Activated CD4-positive, alpha-beta T cell treated with anti-CD3 and anti-CD28 coated beads for 4 hours (primary cell): ENCODE measurements at places on chromosomes 11 and 22.

DNA sequence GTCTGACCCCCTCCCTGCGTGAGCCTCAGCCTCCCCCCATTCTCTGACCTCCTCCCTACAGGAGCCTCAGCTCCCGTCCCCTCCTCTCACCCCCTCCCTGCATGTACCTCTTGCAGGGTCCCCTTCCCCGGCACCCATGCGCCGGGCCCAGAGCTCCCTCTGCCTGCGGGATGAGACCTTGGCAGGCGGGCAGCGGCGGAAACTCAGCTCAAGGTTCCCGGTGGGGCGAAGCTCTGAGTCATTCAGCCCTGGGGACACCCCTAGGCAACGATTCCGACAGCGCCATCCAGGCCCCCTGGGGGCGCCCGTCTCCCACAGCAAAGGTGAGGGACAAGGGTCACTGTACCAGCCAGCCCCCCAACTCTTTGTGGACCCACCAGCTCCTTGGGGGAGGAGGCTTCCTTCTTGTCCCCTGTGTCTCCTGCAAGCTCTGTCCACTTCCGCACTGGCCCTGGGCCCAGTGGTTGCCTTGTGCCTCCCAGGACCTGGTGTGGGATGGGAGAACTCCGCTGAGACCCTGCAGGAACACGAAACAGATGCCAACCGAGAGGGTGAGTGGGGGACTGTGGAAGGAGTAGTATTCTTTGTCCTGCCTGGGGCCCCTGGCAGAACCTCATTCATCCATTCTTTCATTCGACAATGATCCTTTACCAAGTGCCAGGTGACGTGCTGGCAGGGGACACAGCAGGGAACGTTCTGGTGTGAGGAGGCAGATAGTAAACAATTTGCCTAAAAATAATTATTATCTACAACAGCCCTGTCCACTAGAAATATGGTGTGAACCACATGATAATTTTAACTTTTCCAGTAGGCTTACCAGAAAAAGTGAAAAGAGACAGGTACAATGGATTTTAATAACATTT, 3.7 kb upstream of the RPS6KA4 start:
- peak; percentile 37 for DNase-seq

DNA sequence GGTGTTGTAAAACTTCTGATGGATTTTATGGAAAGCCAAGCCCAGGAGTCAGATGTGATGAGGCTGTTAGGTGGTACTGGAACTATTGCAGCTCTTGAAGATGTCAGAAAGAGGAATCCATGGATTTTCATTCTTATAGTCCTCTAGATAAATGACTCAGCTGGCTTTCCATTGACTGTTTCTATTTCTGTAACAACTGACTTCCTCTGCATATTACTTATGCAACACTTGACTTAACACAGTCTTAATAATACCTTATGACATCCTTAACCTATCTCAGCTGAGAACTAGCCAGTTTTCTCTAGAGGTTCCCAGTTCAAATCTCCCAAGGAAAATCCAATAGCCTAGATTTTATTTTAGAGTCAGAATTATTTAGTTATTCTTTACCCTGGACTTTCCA, 263.8 kb downstream of the LUZP2 start:
- DNase-seq: no peak

GRCh38 chr11:61127991-61128390, 25.7 kb downstream of the CD5 start:
- DNase-seq: no peak

DNA sequence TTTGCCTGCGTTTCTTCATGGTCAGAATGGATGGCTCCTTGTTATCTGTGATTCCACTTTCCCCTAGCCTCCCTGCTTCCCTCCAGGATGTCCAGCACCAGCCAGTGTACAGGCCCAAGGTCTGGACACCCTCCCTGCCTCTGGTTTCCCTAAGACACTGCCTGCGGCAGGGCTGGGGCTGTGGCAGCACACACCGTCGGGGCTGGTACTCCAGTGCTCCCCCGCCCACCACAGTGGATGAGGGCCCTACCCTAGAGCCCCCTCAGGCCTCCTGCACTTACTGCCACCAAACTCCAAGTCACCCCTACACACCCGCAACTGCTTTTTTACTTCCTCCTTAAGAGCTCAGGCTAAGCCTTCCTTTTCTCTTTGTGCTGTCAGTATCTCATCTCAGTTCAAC, 28.9 kb downstream of the ZNF214 start:
- no peak for DNase-seq

DNA sequence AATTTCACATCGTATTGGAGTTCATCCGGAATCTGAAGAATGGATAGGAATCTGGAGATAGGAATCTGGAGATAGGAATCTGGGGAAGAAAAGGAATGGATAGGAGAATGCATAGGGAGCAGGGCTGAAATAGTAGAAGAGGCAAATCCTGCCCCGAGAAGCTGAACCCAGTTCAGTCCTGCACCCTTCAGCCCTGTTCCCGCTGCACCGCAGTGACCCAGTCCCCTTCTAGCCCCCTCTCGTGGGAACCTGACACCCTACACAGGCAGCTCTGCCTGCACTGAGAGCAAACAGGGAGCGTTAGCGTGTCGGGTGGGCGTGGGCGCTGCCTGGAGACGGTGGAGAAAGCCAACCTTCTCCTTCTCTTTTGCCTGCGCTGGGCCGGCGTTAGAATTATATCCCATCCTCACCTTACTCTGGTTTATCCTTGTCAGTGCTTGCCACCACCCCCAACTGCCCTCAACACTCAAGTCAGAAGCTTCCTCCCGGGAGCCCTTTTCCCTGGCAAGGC, 1.0 kb upstream of the CCKBR start:
- no peak for DNase-seq

DNA sequence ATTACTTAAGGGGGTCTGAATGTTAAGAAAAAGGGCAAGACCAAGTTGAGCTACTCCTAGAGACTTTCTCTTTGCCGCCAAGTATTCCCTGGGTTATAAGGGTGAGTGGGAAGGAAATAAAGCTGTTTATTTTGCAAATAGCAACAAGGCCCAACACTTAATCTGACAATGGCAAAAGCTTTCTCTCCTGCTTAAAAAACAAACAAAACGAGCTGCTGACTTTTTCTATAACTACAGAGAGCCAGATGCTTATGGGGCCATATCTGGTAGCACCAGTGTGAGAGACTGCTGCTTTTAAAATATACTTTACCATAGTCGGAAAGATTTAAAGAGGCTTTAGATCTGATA, 2.3 kb upstream of the KDM2A start:
- no peak for DNase-seq

- DNase-seq: no peak
These were observed 73.8 kb upstream of the SHISAL1 start for GRCh38 chr22:44386386-44387035.

DNA sequence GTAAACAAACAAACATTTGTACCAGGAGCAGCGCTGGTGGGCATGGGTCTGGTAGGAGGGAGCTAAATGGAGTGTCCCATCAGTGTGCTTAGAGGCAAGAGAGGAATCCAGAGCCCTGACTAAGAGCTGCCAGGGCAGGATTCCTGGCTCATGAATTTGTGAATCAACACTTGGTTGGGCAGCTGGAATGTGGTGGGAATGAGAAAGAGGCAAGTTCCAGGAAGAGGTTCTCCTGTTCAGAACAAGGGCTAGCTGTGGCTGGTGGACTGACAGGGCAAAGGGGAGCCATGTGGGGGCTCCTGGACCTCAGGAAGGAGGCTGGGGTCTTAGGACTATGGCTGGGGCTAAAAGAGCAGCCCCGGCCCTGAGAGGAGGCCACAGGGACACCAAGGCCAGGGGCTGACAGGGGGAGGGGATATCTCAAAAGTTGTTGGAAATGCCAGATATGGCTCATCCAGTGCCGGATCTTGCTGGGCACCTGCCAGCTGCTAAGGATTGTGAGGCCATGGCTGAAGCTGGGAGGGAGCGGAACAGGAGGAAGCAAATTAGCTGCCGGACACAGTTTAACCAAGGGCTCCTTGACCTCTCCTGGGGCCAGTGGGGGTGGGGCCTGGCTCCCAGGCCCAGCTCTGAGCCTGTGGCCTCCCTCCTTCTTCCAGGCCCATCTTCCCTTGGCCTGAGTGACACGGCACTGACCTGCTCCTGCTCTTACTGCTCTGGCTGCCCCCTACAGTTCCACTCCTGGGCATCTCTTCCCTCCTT, 14.6 kb upstream of the P2RY6 start:
- DNase-seq: no peak

DNA sequence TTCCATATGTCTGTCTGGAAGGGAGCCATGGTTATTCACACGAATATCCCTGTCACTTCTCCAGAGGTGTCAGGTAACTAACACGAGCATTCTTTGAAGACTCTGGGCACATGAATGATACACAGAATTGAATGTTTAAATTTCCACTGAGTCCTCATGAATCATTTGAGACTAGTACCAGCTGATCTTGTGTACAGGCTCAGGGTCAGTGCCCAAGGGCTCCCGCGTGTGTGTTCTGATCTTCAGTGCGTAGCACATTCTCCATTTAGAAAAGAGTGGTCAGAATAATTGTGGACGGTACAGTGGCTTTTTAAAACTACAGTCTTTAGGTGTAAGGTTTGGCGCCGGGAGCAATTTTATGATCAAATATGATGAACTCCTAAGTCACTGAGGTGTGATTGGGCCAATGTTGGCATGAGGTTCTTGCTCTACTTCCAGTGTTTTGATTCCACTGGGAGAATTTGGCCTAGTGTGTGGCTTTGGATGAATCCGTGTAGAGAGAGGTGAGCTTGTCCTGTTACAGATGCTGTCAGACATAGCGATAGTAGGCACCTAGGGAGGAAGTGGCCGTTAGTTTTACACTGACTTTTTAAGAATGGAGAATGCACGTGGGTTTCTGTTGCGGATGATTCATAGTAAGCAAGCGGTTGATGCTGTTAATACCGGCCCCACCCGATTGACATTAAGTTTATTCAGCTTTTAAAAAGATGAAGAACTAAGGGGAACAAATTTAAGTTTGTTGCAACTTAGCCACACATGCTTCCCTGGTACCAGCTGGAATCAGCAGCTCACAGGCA, 22.2 kb downstream of the NUP50 start:
- no peak for DNase-seq

- DNase-seq: no peak
These were observed 288.3 kb upstream of the ANO3 start for GRCh38 chr11:26043665-26044064.

DNA sequence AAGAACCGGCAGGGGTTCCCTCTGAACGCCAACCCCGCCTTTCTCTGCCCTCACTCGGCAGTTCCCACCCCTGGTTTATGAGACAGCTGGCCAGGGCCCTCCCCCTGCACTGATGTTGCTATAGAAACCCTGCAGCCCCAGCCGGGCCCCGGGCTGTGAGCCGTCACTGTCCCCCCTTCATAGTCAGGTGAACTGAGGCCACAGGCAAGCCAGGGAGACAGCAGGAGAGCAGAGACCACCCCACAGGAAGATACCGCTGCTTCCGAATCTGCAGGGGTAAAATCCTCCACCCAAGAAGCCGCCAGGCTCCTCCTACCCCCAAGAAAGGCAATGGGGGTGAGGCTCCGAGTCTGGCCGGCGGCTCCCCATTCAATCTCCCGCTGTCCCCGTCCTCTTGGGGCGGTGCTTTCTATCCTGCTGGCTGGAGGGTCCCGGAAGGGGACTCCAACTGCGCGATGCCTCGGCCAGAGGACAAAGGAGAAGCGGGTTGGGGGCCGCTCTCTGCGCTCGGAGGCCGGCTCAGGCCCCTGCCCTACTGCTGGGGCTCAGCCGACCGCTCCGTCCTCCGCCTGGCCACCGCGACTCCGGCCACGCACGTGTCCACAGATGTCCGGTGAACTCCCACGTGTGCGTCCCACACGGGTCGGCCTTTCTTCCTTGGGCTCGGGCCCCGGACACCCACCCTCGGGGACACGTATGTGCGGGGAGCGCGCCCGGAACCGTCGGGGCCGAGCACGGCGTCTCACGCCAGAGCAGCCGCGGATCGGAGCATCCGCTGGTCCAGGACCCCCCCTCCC, 587 bp downstream of the SLC25A22 start:
- DNase-seq: peak; percentile 63

DNA sequence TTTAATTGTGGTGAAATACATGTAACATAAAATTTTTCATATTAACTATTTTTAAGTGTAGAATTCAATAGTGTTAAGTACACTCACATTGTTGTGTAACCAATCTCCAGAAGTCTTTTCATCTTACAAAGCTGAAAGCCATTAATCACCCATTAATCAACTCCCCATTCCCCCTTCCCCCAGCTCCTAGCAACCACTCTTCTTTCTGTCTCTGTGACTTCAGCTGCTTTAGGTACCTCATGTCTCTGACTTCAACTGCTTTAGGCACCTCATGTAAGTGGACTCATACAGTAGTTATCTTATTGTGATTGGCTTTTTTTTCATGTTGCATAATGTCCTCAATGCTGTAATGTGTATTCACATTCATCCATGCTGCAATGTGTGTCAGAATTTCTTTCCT, 150.8 kb upstream of the NTM start:
- DNase-seq: no peak

GRCh38 chr11:23865341-23865975, 631.4 kb upstream of the LUZP2 start:
- DNase-seq: no peak

DNA sequence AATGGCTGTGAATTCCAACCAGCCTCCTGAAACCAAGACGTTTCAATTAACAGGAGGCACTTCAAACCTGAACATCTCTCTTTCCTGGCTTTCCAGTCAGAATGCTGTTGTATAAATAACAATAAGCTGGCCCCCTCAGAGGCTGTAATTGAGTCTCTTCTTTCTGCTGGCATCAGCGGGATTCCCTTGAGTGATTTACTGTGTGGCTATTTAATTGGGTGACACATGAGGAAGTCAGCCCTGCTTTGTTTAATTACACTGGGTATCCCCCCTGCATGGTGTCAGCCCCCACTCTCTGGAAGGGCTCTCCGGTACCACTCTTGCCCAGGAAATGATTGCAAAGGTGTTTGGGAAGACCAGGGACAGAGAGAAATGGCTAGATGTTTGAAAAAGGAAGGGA, 101.6 kb downstream of the NTM start:
- DNase-seq: no peak

DNA sequence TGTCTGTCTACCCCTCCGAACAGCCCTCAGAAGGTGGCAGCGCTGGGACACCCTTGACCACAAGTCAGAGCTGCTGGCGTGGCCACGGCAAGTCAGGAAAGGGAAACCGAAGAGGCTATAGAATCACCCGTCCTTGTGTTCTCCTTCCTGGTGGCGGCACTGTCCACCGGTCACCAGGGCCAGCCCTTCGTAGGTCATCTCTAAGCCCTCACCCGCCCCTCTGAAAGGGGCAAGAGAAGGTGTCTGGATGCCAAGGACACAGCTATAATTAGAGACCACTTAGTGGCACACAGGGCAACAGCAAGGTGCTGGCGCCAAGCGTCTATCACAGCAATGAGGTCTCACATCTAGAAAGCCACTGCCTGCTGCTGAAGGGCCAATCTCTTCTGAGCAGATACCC, 320.9 kb downstream of the SHANK2 start:
- no peak for DNase-seq

DNA sequence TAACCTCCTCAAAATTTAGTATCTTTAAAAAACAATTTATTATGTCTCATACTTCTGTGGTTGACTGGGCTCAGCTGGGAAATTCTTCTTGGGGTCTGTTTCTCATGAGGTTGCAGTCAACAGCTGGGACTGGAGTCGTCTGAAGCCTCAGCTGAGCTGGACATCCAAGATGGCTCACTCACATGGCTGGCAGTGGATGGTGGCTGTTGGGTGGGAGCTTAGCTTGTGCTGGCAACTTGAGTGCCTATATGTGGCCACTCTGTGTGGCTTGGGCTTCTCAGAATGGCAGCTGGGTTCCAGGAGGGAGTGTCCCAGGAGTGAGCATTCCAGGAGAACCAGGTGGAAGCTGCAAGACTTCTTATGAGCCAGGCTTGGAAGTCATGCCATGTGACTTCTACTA, 13.2 kb downstream of the THY1 start:
- no peak for DNase-seq
